EL (cell line): ENCODE measurements at places on chromosomes 12 and 14.

DNA sequence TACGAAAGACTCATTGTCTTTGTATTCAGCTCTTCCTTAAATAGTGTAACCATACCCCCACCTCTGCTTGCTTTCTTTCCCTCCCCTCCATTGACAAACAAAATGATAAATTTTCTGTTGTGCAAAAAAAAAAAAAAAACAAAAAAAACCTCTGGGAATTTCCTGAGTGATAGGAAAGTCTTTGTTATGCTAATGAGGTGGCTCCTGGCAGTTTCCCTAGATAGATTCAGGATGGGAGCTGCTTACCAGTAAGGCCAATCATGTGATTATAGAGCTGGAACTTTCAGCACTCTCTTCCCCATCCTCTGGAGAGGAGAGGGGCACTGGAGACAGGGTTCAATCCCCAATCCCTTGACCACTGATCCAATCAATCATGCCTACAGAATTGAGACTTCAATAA, 120.5 kb downstream of the NUAK1 start:
- no peak for DNase-seq

GRCh38 chr12:65673732-65674131, 150.6 kb upstream of the HMGA2 start:
- peak; percentile 35 for DNase-seq

DNA sequence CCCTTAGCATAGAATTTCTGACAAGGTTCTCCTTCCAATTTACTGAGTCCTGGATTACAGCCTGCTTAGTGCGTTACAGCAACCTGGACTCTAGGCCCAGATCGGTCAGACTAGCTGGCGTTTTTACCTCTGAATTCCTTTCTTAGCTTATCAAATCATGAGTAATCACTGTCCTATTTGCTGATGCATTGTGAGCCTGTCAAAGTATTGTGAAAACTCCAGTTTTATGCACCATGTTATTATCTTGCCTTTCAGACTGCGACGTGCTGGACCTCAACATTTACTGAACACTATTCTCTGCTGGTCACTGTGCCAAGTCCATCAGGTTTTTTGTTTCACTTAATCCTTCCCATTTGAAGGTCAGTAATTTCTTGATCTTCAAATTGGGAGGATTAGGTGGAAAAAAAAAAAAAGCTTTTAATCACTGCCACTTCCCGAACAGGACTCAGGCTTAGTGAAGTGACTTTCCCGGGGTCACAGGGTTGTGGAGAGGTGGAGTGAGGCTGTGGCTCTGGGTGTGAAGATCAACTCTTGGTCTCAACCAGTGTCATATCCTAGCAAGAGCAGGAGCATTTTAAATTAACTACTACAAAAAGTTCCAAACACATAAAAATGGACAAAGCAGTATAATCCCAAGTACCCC, 31.2 kb downstream of the FBXO21 start:
- no peak for DNase-seq

- peak; percentile 63 for DNase-seq
These were observed at the start of gene BMAL2 for GRCh38 chr12:27332714-27333402. Gene BMAL2, plus strand, starts transcription at chr12:27332836. Its CDS starts 237 bp downstream, at chr12:27333073.

GRCh38 chr12:6262623-6263022, 47.9 kb upstream of the PLEKHG6 start:
- no peak for DNase-seq

DNA sequence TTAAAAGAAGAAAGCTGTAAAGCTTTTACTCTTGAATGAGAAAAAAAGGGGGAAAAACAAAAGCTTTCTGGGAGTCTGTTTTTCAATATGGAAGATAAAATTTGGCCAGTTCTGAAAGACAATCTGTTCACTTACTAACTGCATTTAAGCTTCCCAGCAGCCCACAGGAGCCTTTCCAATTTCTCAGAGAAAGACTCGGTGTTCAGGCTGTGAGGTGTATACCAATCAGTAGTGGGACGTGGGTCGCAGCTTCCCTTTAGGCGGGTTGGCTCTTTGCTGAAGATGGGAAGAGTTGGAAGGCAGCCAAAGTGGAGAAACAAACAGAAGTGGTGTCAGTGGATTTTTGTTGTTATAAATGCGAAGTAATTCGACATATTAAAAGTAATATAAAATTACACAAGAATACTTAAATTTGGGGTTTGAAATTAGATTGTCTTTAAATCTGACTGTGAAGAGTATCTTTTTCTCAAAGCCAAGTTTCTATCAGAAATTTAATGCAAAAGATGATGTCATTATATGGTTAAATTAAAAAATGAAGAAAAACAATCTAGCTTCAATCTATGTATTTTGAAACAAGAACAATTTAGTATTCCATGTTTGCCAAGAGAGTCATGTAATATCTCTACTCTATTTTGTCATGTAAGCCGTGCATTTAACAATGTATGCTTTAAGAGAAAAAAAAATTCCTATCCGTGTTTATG, 590.2 kb upstream of the ATXN7L3B start:
- no peak for DNase-seq

DNA sequence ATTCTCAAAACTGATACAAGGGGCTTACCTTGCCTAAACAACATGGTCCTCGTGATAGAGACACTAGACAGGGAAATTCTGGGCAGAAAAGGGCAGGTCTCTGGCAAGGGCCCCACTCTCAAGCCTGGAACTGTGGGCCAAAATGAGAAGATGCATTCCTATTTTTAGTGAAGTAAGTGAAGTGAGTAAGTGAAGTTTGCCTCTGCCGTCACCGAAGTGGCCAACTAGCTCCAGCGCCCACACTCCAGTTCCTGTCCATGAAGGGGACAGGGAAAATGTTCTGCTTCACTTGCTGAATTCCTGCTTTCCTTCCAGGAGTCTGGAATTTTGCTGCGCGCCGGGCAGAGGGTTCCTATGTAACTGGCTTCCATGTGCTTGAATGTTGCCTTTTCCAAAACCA, 1035.6 kb upstream of the TMEM132C start:
- DNase-seq, result no peak

- no peak for DNase-seq
These were observed 54.1 kb downstream of the MAP1LC3B2 start for GRCh38 chr12:116613256-116613655.

GRCh38 chr14:105857220-105857825, 330.9 kb downstream of the TMEM121 start:
- DNase-seq, result no peak

DNA sequence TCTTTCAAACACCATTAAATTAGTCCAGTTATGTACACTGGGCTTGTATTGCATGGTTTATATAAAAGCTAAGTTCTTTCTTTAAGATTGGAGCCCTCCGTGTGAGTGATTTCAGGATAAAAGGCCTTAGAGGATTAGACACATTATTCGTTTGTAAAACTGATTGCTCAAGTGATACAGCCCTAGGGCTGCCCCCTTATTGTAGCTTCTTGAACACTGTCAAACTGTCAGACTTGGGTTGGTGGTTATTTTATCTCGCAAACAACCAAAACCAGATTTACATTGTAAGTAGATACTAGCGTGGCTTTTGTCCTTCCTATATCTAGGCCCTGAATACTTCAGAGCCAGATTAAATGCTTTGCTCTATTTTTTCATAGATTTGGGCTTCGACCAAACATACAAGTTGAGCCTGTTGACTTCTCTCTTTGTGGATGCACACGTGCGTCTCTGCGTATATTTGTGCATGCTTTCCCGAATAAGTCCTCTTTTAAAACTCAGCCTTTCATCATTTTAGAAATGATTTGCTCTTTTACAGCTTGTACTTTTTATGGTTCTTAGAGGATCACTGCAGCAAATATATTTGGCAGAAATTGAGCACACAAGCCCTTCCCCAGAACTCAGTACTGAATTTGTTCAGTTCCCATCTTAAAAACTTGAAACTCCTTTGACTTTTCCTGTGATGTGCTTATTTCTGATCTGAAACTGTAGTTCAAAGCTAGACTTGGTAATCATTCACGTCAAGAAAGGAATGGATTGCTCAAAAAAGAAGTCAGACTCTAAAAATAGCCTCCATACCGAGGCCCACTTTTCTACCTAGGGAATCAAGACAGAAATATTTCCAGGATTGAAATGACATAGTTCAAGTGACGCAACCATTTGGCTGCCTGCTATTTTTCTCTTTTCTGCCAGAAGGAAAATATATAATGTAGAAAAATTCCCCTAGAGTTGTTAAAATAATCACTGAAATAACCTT, 129.5 kb downstream of the ETV6 start:
- DNase-seq, result peak; percentile 12

DNA sequence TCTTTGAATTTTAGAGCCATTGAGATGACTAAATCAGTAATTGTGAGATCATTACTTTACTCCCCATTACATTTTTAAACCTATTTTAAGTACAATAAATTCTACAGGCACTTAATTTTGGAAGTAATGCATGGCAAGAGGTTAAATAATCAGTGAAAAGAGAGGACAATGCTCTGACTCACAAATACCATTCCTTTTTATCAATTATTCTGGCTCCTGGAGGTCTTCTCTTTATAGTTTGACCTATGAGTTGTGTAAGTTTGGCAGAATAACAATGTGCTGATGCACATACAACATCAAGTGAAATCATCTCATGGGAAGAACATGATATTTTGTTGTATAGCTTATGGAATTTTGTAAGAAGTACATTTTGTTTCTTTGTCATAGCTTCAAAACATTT, 166.7 kb downstream of the TMTC3 start:
- peak; percentile 95 for DNase-seq

DNA sequence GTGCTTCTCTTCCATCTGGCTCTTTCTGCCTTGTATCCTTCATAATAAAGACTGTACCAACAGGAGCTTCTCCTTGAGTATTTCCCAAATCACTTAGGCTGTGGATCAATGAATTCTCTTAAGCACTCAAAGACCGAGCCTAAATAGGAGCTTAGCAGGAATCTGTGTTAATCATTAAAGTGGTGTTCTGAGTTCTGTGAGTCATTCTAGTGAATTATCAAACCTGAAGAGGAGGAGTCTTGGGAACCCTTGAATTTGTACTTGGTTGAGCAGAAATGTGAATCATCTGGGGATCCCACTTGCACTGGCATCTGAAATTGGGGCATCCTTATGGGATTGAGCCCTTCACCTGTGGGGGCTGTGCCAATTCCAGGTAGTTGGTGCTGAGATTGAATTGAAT, 946.2 kb downstream of the BCL11B start:
- no peak for DNase-seq

DNA sequence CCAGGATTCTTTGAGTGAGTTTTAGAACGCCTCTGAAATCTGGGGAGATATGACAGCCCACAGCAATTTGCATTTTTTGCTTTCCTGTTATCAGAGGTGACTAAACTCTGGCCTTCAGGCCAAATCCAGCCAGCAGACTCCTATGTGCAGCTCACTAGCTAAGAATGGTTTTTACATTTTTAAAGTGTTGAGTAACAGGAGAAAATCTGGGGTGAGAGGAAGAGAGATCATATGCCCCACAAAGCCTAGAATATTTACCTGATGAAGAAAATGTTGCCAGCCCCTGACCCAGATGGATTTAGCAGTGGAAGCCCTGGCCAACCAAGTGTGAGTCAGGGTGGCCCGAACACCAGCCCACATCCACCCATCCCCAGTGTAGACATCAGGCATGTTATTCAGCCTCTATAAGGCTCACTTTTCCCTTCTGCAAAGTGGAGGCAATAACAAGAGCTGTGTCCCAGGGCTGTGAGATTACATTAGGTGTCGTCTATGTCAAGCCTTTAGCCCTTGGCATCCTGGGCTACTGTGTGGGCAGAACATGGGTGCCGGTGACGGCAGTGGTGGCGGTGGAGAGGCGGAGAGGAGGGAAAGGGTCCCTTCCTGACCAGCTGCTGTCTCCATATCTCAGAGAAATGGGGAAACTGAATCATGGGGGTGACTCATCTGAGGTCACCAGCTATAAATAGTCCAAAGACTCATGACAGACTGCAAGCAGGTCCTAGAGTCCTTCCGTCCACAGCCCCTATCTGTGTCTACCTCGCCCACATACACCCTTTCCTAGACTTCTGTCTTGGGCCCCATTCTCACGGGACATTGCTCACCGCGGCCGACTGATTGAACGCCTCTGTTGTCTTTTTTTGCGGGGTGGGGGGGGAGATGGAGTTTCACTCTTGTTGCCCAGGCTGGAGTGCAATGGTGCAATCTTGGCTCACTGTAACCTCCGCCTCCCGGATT, 32.6 kb upstream of the CD9 start:
- DNase-seq, result peak; percentile 97

DNA sequence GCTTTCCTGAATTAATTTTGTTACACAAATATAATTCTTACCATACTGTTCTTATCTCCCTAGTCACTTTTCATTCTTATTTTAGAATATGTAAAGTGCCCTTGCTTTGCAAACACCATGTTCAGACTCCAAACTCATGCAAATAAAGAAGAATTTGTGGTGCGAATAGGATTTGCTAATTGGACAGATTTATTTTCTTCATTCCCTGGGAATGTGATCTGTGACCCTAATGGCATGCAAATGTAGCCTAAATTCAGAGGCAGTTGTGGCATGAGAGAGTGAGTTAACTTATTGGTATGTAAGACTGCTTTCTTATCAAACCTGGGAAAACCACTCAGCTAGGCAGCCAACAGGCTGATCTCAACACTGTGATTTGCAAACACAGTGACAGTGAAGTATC, 10.0 kb downstream of the CAPZA3 start:
- DNase-seq, result peak; percentile 97

- peak; percentile 17 for DNase-seq
These were observed 86.0 kb downstream of the FAR2 start for GRCh38 chr12:29234965-29235626.

- DNase-seq, result no peak
These were observed 4.1 kb downstream of the FGF23 start for GRCh38 chr12:4375449-4375848.

DNA sequence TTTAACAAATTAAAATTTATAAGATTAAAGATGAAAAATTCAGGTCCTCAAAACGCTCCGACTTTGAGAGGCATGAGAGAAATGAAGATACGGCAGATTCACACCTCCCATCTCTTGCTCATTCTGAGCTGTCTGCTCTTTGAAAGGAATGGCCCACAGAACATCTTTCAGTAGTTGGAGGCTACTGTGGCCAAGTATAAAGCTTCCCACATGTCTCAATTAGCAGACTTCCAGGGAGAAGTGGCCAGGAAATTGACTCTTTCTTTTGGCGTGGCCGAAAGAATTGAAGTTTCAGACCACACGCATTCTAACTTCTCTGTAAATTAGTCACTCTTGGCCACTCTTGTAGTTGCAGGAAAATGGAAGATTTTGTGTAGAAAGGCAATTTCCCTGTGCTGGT, 129.2 kb downstream of the DIP2B start:
- DNase-seq, result peak; percentile 48

DNA sequence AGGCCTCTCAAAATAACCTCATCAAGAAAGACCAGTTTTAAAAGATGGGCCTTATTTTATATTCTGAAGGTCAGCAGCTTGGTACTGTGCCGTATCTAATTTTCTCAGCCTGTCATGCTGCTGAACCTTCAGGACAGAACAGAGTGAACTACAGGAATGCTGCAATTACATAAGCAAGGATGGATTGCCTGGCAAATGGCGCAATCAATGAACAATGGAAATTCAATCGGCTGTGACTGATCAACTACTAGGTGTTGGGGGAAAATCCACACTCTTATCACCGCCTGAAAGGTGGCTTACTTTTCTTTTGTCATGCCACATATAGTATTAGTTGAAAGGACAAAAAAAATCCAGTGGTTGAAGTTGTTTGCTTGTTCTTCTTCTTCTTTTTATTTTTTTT, 8.5 kb downstream of the ACSS3 start:
- no peak for DNase-seq

- peak; percentile 25 for DNase-seq
These were observed 22.4 kb downstream of the MAGOHB start for GRCh38 chr12:10590966-10591365.
